ENCODE measurements at places on chromosomes 7 and 10.

- no peak for DNase-seq
Observed at GRCh38 chr10:93061594-93062513, 1.3 kb downstream of the CYP26C1 start.

- peak; percentile 55 for DNase-seq
Observed at GRCh38 chr7:77455321-77455720, 39.2 kb upstream of the GSAP start.

DNA sequence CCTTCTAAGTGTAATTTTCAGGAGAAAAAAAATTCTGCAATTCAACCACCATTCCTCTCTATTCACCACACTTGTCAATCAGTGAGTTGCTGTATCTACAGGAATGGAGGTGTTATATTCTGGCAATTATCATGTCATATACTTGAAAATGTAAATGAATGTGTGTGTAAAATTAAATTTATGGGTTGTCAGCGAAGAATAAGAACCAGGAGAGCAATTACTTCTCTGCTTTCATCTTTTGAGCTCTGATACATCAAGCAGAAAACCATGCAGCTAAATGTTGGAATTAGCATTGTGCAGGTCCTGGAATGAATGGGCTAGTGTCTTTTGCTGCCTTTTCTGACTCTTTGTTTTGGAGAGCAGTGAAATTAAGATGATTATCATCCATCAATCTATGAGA lies 207.6 kb downstream of the FOXP2 start:
- no peak for DNase-seq

GRCh38 chr7:102432442-102433218 lies 745 bp upstream of the ORAI2 start:
- DNase-seq: no peak

- DNase-seq: peak; percentile 44
Observed at GRCh38 chr7:157150882-157151281, 12.2 kb downstream of the UBE3C start.

GRCh38 chr10:125231813-125232475 lies 71.6 kb upstream of the CTBP2 start:
- no peak for DNase-seq
